ENCODE measurements at places on chromosomes 11 and 22.

DNA sequence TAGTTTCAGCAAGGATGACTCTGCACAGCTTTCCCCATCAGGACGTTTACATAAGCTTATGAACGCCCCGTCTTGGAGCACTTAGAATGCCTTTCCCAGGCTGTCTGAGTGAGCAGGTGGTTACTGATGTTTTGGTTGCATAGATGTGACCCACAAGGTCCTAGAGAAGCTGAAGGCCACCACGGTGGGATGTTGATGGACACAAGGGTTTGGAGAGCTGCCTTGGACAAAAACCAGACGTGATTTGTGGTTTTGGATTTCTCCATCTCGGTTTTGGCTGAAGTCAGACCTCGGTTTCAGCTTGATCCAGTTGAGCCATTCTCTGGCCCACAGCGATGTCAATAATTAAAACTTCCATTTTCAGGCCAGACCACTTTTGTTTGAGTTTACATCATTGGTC lies 151.9 kb downstream of the LDLRAD3 start:
- no peak for DNase-seq

DNA sequence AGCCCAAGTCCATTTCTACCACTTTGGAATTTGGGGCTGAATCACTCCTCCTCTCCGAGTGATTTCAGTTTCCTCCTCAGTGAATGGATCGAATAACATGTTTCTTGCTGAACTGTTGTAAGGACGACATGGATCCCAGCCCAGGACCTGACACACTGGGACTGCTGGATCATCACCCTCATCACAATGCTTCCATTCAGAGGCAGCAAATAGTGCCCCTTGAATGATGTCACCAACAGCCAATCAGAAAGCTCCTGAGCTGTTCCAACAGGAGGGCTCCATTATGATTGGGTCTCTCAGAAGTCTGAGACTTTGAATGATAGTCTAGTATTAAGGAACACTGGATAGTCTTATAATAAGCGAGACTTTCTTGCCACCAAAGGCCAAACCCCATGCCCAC lies 158.9 kb downstream of the MYO18B start:
- DNase-seq, result no peak

GRCh38 chr11:33347490-33348125 lies 90.4 kb downstream of the HIPK3 start:
- no peak for DNase-seq

DNA sequence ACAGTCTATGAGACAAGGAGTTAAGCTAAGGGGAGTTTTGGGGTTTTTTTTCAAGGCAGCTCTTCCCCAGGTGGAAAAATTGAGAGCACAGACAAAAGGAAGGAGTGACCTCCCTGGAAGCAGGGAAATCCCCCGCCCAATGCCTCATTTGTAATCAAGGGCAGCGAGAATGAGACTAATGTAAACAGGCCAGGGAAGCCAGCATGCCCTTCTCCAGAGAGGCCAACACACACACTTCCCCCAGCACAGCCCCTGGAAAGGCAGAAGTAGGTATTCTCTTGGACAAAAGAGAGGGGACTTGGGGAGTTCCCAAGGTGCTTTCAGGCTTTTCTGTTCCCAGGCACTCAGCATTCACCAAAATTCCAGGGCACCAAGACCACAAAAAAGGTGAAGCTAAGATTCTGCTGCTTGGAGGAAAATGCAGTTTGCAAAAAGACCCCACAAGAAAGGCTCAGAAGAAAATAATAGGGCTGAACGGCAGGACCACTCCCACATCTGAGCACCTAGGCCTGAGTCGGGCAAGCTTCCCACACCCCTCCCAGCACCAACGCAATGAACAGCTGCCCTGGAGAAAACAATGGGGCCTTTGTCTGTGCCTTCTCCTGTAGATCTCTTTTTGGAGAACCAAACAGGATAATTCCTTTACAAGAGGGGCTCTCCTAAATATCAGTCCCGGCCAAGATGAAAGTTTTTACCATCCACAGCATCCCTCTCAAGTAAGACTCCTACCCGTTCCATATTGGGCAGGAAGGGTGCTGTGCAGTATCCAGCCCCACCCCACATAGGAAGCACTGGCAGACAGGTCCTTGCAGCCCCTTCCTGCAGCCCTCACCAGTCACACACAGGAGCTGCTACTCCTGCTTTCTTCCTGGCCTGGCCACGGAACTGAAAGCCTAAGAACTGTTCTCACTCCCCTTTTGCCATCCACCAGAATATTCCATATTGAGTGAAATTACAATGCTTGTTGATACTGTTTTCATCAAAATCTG lies 70.7 kb upstream of the AKIP1 start:
- no peak for DNase-seq

DNA sequence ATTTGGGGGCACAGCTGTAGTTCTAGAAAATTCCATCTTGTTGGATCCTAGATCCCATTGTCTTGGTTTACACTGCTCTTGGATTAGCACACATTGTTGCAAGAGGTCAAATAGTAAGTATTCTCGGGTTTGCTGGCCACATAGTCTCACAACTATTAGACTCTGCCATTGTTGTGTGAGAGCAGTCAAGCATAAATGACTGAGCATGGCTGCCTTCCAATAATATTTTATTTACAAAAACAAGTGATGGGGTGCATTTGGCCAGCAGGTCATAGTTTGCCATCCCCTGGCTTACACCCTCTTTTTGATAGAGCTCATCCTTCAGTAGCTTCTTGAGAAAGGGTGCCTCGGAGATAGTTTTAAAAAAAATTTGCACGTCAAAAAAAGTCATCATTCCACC lies 77.9 kb upstream of the ALX4 start:
- DNase-seq, result no peak

DNA sequence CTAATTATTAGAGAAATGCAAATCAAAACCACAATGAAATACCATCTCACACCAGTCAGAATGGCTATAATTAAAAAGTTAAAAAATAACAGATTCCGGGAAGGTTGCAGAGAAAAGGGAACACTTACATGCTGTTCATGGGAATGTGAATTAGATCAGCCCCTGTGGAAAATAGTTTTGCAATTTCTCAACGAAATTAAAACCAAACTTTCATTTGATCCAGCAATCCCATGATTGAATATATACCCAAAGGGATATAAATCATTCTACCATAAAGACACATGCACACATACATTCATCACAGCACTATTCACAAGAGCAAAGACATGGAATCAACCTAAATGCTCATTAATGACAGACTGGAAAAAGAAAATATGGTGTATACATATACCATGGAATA lies 32.5 kb downstream of the NOX4 start:
- no peak for DNase-seq

- DNase-seq, result no peak
Observed at GRCh38 chr22:23782703-23783102, 4.1 kb upstream of the SMARCB1 start.

DNA sequence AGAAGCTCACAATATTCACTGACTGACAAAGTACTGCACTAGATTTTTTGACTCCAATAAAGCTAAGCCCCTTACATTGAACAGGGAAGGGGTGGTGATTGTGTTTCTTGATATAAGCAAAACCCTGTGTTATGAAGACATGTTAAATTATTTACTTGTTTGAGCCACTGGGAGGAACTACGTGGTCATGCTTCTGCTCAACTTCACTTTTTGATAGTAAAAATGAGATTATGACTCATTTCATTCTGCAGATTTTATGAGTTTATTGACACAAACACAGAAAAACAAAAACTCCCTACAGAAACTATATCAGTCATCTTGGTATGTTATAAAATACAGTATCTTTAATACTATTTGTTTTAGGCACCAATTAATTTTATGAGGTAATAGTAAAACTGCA lies 124.7 kb downstream of the CADM1 start:
- DNase-seq, result no peak

DNA sequence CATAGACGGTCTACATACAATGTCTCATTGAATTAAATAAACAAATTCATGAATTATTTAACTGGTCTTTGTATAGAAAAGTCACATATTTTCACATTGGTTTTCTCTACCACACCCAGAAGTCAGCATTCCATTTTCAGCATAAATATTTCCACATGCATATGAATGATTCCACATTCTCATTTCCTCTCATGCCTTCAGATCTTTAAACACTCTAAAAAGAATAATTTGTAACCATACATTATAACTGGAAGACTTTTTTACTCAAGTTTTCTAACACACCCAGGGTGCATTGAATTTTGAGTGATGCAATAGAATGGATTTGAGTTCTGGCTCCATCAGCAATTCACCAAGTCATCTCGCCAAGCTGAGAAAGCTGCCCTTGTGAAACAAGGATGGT lies 501.8 kb upstream of the TENM4 start:
- DNase-seq, result no peak

DNA sequence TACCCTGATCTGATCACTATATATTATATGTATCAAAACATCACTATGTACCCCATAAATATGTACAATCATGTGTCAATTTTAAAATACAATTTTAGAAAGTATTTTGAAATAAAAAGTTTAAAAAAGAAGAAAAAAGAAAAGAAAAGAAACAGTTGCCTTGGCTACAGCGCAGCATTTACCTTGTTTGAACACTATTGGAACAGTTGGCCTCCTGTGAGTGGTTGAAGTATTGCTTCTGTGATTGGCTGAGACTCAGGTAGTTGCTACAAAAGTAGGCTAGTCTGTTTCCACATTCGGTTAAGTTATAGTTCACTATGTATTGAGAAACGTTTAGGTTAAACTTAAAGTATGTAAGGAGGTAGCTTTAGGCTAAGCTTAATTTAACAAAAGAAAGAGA lies 7.9 kb upstream of the DTX4 start:
- DNase-seq, result no peak

GRCh38 chr11:83157594-83158356 lies 844 bp downstream of the PCF11 start:
- DNase-seq, result no peak

- no peak for DNase-seq
Observed at GRCh38 chr11:55106391-55106790, 155.6 kb upstream of the TRIM48 start.

GRCh38 chr11:120064341-120064740 lies 73.6 kb downstream of the TRIM29 start:
- no peak for DNase-seq

GRCh38 chr22:40799008-40799407 lies 20.1 kb downstream of the SLC25A17 start:
- no peak for DNase-seq

DNA sequence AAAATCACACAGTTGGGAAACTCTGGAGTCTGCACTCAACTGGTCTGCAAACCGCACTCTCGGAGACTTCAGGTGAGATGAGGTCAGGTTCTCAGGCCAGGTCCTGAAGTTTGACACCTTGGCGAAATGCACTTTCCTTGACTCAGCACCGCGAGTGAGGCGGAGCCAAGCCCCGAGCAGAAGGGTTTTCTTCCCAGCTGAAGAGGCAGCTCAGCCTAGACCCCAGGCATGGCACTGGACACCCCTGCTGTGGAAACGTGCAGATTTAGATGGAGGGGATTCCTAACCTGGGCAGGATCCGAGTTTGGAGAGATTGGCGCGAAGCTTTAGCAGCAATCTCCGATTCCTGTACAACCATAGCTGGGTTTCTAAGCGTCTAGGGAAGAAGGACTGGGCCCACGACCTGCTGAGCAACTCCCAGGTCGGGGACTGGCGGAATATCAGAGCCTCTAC lies 835 bp upstream of the MYOD1 start:
- DNase-seq, result no peak

GRCh38 chr11:56910785-56911184 lies 77.9 kb upstream of the OR5AK2 start:
- no peak for DNase-seq

- no peak for DNase-seq
Observed at GRCh38 chr11:67524480-67524808, 1.2 kb upstream of the CABP2 start.

- no peak for DNase-seq
Observed at GRCh38 chr22:29203488-29204454, 1.9 kb upstream of the EMID1 start.

DNA sequence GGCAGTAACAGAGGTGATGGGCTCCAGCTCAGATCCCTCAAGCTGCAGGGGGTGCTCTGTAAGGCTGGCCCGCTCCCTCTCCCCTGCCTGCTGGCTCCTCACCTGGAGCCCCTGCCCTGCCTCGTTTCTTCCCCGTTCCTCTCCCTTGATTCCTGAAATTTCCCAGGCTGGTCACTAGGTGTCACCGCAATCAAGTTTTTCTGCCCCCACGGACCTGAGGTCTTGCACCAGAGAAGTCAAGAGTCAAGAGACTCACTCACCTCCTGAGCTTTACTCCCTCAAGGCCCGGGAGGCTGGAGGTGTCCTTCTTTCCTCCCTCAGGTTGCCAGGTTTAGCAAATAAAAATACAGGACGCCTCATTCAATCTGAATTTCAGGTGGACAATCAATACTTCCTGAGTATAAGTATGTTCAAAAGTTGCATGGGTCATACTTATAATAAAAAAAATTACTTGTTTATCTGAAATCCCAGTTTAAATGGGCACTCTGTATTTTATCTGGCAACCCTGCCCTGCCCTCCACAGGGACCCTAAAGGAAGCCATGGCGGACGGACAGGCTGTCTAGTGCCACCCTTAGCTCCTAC lies 69.2 kb downstream of the SCUBE1 start:
- DNase-seq, result no peak

GRCh38 chr11:32466279-32466915 lies 31.1 kb upstream of the WT1 start:
- DNase-seq, result no peak

- DNase-seq, result no peak
Observed at GRCh38 chr11:117600234-117600783, 196.7 kb downstream of the DSCAML1 start.

GRCh38 chr11:94315664-94316063 lies 11.3 kb downstream of the IZUMO1R start:
- no peak for DNase-seq

DNA sequence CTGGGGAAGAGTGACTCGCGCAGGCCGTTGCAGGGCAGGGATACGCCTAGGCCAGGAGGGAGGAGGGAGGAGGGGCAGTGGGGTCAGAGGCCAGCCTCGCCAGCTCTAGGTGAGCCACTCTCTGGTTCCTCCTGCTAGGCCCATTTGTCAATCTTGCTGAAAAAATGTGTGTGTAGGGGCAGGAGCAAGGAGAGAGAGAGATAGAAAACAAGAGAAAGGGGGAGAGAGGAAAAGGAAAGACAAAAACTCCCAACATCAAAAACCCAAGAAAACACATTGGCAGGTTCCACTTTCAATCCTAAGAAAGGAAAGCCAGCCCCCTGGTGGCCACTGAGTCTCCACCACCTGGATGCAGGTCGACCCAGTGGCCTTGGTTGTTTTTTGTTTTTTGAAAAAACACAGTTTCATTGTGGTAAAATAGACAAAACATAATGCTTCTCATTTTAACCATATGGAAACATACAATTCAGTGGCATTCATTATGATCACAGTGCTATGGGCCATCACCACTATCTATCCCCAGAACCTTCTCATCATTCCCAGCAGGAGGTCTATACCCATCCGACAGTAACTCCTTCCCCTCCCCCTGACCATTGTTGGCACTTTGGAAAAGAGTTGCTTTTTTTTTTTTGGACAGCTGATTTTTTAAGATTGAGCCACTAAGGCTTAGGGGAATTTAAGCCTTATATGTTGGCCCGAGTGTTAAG lies 10.9 kb downstream of the OMP start:
- no peak for DNase-seq

All from activated CD4-positive, CD25-positive, alpha-beta regulatory T cell (primary cell).